ENCODE measurements at places on chromosomes 3 and 15.

- no peak for DNase-seq
These were observed 35.6 kb upstream of the MUC4 start for GRCh38 chr3:195847055-195847950.

DNA sequence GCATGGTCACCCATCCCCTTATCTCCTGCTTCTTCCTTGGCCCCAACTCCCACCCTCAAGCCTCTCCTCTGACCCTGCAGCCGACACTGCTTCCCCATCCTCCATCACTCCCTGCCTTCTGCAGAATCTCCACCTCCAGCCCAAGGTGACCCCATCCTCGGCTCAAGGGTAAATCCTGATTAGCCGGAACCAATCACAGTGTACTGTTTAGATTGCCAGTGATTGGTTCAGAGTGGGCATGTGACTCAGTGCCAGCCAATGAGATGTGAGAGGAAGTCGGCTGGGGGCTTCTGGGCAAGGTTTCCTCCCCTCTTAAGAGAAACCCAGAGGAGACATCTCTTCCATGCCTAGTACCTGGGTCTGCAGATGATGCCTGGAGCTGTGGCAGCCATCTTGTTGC lies 10.3 kb downstream of the CACNA2D2 start:
- no peak for DNase-seq

- peak; percentile 47 for DNase-seq
These were observed 22.7 kb downstream of the SEC61A1 start for GRCh38 chr3:128074851-128075521.

GRCh38 chr3:148789906-148790305 lies 37.7 kb upstream of the CPB1 start:
- DNase-seq = no peak

- DNase-seq = no peak
These were observed 130.7 kb downstream of the EBLN2 start for GRCh38 chr3:73192036-73192738.

DNA sequence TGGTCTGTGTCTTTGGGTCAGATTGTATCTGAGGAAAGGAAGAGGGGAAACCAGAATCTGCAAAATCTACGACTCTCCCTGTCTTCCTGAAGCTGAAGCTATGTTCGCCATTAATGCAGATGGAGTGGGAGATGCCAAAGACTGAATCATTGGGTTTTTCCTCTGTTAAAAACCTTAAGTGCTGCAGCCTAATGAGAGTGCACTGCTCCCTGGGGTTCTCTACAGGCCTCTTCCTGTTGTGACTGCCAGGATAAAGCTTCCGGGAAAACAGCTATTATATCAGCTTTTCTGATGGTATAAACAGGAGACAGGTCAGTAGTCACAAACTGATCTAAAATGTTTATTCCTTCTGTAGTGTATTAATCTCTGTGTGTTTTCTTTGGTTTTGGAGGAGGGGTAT lies 24.0 kb downstream of the RMDN3 start:
- DNase-seq = no peak

DNA sequence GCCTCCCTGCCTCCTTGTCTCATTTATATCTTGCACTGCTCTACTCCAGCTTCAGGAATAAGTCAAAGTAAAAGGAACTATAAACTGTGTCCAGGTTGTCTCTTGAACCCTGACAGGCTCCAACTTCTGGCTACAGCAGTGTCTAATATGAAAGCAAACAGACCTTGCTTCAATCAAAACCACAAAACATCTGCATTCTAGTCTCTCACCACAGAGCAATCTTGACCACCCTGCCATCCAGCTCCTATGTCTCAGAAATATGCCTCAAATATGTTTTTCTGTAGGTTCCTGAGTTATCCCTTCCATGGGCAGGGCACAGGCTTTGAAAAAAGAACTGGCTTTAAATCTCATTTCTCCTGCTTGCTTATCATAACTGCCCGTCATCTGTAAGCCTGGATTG lies 13.0 kb upstream of the RAMAC start:
- no peak for DNase-seq

- DNase-seq = peak; percentile 92
These were observed 108.1 kb downstream of the KLF13 start for GRCh38 chr15:31434588-31435260.

GRCh38 chr3:169478566-169479313 lies 184.8 kb downstream of the MECOM start:
- DNase-seq = no peak

- no peak for DNase-seq
These were observed 169.8 kb upstream of the ROBO1 start for GRCh38 chr3:79937567-79937966.

GRCh38 chr15:78392430-78392829 lies 45.6 kb upstream of the IREB2 start:
- no peak for DNase-seq

- DNase-seq = no peak
These were observed 163.3 kb downstream of the ARRDC4 start for GRCh38 chr15:98123834-98124233.

GRCh38 chr3:177781686-177782161 lies 584.4 kb upstream of the TBL1XR1 start:
- DNase-seq = peak; percentile 76

- no peak for DNase-seq
These were observed 167.1 kb downstream of the SHOX2 start for GRCh38 chr3:157939166-157939565.

- DNase-seq = peak; percentile 24
These were observed 106.2 kb downstream of the DGKG start for GRCh38 chr3:186255703-186256331.

GRCh38 chr3:11247362-11247761 lies 24.8 kb upstream of the ATG7 start:
- no peak for DNase-seq

GRCh38 chr3:69893274-69893673 lies 106.3 kb upstream of the SAMMSON start:
- no peak for DNase-seq

- DNase-seq = no peak
These were observed 144.6 kb upstream of the ZPLD1 start for GRCh38 chr3:102290241-102290640.

DNA sequence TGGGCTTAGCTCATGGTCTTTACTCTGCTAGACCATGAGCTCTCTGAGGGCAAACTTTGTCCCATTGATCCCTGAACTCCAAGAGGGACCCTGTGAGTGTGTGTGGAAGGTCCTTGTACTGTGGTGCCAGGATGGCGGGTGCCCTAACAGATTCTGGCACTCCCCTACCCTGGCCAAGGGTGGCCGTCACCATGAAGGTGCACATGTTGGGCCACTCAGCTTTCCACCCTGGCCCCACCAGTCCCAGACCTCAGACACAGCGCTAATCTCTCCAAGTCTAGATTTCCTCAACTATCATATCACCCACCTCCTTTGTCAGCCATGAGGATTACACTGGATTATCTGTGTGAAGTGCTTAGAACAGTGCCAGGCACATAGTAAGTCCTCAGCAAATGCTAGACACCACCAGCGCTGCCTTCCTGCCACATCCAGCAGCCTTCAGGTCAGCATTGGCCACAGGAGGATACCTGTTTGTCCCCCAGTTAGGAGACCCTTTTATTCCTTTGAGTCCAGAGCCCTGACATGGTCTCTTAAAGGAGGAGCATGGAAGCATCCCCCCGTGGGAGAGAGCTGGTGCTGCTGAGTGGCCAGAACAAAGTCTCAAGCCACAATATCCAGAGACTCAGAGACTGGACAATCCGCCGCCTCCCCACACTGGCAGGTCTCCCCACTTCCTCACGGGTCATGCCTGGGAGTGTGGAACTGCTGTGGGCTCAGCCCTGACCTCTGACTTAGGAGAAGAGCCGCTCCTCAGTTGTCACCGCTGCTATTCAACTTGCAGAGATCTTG lies 44.5 kb upstream of the SLCO2A1 start:
- no peak for DNase-seq

DNA sequence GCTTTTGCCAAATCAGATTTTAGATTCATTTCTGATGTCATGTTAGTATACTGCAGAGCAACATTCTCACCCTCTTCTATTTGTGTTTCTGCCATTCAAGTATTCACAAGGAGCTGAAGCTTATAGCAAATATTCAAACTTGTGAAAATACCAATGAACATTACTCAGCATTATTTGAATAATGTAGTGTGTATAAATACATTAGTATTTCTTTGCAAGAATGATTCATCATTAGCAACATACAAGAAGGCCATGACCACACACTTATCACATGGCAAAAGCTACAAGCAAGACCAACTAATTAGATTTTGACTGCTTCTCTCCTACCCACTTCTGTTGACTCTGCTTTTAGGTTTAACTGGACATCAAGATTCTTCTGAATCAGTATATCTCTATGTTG lies 124.9 kb downstream of the IGSF11 start:
- no peak for DNase-seq

- DNase-seq = no peak
These were observed 704.7 kb upstream of the ROBO1 start for GRCh38 chr3:80472459-80472858.

DNA sequence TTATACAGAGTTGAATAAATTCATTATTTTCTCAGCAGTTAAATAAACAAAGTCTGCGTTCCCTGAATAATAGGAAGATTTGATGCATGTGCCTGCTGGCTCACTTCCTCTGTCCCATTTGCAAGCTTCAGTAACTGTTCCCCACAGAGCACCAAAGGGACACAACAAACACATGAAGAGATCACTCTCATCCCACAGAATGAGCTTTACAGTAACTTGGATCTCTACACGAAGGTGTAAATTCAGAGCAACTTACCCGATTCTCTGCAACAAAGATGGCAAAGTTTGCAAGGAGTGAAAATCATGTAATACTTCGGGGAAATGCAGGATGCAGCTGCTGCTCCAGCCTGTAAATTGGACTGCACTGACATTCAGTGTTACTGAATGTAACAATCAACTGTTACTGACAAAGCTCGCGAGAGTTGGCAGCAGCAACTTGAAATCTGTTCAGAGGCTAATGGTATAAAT lies at the start of gene BCHE:
Gene BCHE (minus strand): TSS at position 366 of the 468 bp plus-strand sequence. CDS start 6,390 bp downstream, outside the sequence.
- no peak for DNase-seq

Measured in inflammatory macrophage (primary cell).